T-cell (primary cell): ENCODE measurements at places on chromosomes 11 and 22. TPM values are rescaled to one million over a fixed set of nuclear protein-coding genes. Genes with fewer than 3 reads are reported as not detected.

Gene DNAJB7
- not detected for total RNA-seq

Gene SLC22A25
- not detected for total RNA-seq

Gene MPPED1
- not detected for total RNA-seq

Gene SPINDOC
- total RNA-seq: 8.1 TPM

Gene MAFF
- 49.9 TPM for total RNA-seq

Gene BATF2
- total RNA-seq: not detected

Gene RIMBP3C
- not detected for total RNA-seq

Gene SOX10
- total RNA-seq: not detected

Gene PTGDR2
- total RNA-seq: 5.7 TPM

Gene TIGD3
- 0.51 TPM for total RNA-seq

- no peaks in the 10 kb centered on the region for H3K27me3 ChIP-seq
- DNase-seq: peak; percentile 23
- peaks cover 17% of the 10 kb centered on the region for H3K36me3 ChIP-seq
- no peak overlapping the region for H3K4me3 ChIP-seq
Observed at GRCh38 chr11:64755681-64756361, 4.0 kb downstream of the PYGM start.

- no peaks in the 10 kb centered on the region for H3K36me3 ChIP-seq
- H3K27ac ChIP-seq: no peak within 1 kb of the TSS
- peaks cover 4% of the 10 kb centered on the region for H3K4me1 ChIP-seq
- H3K27me3 ChIP-seq: no peaks in the 10 kb centered on the region
- DNase-seq: no peak
Observed at GRCh38 chr22:30606455-30607299, at the start of gene TCN2. Gene TCN2, plus strand, starts transcription at chr22:30607174. Its CDS starts 158 bp downstream, at chr22:30607332.

DNA sequence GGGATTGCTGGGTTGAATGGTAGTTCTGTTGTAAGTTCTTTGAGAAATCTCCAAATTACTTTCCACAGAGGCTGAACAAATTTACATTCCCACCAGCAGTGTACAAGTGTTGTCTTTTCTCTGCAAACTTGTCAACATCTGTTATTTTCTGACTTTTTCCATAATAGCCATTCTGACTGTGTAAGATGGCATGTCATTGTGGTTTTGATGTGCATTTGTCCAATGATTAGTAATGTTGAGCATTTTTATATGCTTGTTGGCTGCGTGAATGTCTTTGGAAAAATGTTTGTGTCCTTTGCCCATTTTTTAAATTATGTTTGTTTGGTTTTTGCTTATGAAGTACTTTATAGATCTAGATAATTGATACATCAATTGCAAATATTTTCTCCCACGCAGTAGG, 1025.0 kb downstream of the JRKL start:
- DNase-seq: no peak
- no peaks in the 10 kb centered on the region for H3K36me3 ChIP-seq

GRCh38 chr11:88103337-88104206, 71.7 kb downstream of the RAB38 start:
- no peaks in the 10 kb centered on the region for H3K36me3 ChIP-seq
- H3K27ac ChIP-seq: no peak overlapping the region
- H3K27me3 ChIP-seq: no peaks in the 10 kb centered on the region
- H3K4me3 ChIP-seq: no peak overlapping the region
- peak; percentile 14 for DNase-seq
- H3K4me1 ChIP-seq: no peaks in the 10 kb centered on the region

DNA sequence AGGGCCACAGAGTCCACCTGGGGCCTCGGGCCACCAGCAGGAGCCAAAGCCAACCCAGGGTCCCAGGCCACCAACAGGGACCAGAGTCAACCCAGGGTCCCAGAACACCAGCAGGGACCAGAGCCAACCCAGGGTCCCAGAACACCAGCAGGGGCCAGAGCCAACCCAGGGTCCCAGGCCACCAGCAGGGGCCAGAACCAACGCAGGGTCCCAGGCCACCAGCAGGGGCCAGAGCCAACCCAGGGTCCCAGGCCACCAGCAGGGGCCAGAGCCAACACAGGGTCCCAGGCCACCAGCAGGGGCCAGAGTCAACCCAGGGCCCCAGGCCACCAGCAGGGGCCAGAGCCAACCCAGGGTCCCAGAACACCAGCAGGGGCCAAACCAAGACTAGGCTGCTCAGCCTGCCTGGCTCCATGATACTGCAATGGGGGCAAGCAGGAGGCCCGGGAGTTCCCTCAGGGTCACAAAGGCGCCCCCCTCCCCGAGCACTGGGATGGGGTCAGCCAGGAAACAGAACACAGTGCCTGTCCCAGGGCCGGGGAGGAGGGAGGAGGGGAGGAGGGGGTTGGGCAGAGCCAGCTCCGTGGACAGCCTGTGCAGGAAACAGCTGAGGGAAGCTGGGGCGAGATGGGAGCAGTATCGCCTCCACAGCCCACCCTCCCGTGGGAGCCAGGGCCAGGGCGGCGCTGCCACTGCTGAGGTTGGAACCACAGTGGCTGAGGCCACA, 62.0 kb upstream of the PRR5 start:
- peaks cover 17% of the 10 kb centered on the region for H3K27me3 ChIP-seq
- H3K4me1 ChIP-seq: no peaks in the 10 kb centered on the region
- no peaks in the 10 kb centered on the region for H3K36me3 ChIP-seq
- H3K27ac ChIP-seq: no peak overlapping the region
- DNase-seq: no peak

- H3K4me1 ChIP-seq: no peaks in the 10 kb centered on the region
- H3K4me3 ChIP-seq: no peak overlapping the region
- no peaks in the 10 kb centered on the region for H3K27me3 ChIP-seq
- H3K36me3 ChIP-seq: no peaks in the 10 kb centered on the region
Observed at GRCh38 chr22:48700180-48700565, 1127.5 kb downstream of the BRD1 start.

- H3K4me3 ChIP-seq: no peak overlapping the region
- no peaks in the 10 kb centered on the region for H3K4me1 ChIP-seq
- no peaks in the 10 kb centered on the region for H3K27me3 ChIP-seq
- no peak overlapping the region for H3K27ac ChIP-seq
- DNase-seq: no peak
- H3K36me3 ChIP-seq: no peaks in the 10 kb centered on the region
Observed at GRCh38 chr11:99069856-99070444, 49.2 kb downstream of the CNTN5 start.

DNA sequence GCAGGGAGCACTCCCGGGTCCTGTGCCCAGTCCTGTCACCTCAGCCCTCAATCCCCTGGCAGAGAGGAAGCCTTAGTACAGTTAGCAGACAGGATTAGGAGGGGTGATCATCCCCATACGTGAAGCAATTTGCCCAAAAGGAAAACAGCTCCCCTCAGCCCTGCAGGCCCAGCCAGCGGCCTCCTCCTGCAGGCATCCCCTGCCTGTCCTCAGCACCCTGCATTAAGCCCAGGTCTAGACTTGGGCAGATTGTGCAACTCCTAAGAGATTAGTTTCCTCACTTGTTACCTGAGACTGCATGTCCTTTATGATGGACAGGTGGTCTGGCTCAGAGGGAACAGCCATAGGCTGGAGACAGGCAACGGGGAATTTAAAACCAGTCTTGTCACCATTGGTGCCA, 95.5 kb upstream of the TMEM45B start:
- H3K27ac ChIP-seq: no peak overlapping the region
- H3K36me3 ChIP-seq: no peaks in the 10 kb centered on the region
- DNase-seq: no peak
- H3K4me1 ChIP-seq: peaks cover 3% of the 10 kb centered on the region
- no peak overlapping the region for H3K4me3 ChIP-seq
- H3K27me3 ChIP-seq: no peaks in the 10 kb centered on the region

GRCh38 chr11:76257074-76257719, 50.9 kb upstream of the WNT11 start:
- H3K27me3 ChIP-seq: no peaks in the 10 kb centered on the region
- H3K4me3 ChIP-seq: no peak overlapping the region
- H3K4me1 ChIP-seq: no peaks in the 10 kb centered on the region
- no peaks in the 10 kb centered on the region for H3K36me3 ChIP-seq
- no peak for DNase-seq

- no peak overlapping the region for H3K27ac ChIP-seq
- no peaks in the 10 kb centered on the region for H3K36me3 ChIP-seq
- DNase-seq: no peak
- H3K4me3 ChIP-seq: no peak overlapping the region
- no peaks in the 10 kb centered on the region for H3K27me3 ChIP-seq
- H3K4me1 ChIP-seq: no peaks in the 10 kb centered on the region
Observed at GRCh38 chr11:91790346-91791170, 434.1 kb upstream of the FAT3 start.

- no peak overlapping the region for H3K4me3 ChIP-seq
- no peaks in the 10 kb centered on the region for H3K36me3 ChIP-seq
- H3K27ac ChIP-seq: no peak overlapping the region
- DNase-seq: no peak
- no peaks in the 10 kb centered on the region for H3K4me1 ChIP-seq
Observed at GRCh38 chr11:72932132-72932570, 117.9 kb downstream of the ATG16L2 start.

GRCh38 chr11:26862801-26863200, 131.1 kb upstream of the FIBIN start:
- no peak overlapping the region for H3K4me3 ChIP-seq
- no peak for DNase-seq
- no peaks in the 10 kb centered on the region for H3K27me3 ChIP-seq

DNA sequence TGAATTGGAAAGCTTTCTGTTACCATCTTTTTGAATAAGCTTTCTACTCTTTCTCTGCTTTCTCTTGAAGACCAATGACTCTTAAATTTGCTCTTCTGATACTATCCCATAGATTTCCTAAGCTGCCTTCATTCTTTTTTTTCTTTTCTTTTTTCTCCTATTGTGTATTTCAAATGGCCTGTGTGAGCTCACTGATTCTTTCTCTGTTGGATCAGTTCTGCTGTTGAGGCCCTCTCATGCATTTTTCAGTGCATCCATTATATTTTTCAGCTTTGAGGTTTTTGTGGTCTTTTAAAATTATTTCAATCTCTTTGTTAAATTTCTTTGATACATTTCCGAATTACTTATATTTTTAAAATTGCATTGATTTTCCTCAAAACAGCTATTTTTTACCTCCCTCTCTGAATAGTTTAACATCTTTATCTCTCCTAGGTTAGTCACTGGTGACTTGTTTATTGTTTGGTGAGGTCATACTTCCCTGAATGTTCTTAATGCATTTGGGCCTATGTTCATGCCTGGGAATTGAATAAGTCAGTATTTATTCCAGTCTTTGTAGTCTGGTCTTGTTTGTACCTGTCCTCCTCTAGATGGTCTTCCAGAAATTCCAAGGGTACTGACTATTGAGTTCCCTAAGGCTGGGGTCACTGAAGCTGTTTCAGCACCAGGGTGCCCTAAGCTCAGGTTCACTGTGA, 110.6 kb upstream of the SERPIND1 start:
- no peaks in the 10 kb centered on the region for H3K36me3 ChIP-seq
- no peaks in the 10 kb centered on the region for H3K4me1 ChIP-seq
- no peaks in the 10 kb centered on the region for H3K27me3 ChIP-seq
- no peak overlapping the region for H3K27ac ChIP-seq
- no peak for DNase-seq
- H3K4me3 ChIP-seq: no peak overlapping the region

DNA sequence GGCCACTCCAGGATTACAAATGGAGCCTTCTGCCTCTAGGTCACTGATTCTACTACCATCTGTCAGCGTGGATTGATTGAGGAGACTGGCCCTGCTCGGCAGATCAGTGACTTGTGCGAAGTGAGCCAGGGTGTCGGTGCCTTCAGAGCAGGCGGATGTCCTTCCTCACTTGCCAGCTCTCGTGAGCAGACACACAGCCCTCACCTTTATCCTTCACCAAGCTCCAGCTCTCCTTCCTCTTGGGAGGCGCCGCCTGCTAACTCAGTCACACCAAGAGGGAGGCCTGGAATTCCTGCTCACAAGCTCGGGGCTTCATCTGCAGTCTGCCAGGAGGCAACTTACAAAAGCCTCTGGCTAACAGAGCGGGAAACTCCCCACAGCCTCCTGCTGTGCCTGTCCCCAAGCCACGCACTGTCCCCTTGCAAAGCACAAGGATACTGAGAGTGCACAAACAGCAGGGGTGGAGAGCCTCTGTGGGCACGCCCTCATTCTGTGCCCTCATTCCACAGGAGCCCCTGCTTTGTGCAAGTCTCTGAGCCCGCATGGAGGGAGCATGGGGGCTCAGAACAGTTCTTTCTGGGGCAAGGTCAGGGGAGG, 3.5 kb upstream of the TCF20 start:
- peaks cover 8% of the 10 kb centered on the region for H3K4me1 ChIP-seq
- H3K27me3 ChIP-seq: no peaks in the 10 kb centered on the region
- H3K4me3 ChIP-seq: no peak overlapping the region
- no peaks in the 10 kb centered on the region for H3K36me3 ChIP-seq
- no peak overlapping the region for H3K27ac ChIP-seq

- H3K36me3 ChIP-seq: no peaks in the 10 kb centered on the region
- no peak overlapping the region for H3K27ac ChIP-seq
- no peak overlapping the region for H3K4me3 ChIP-seq
- H3K4me1 ChIP-seq: no peaks in the 10 kb centered on the region
- DNase-seq: no peak
- H3K27me3 ChIP-seq: no peaks in the 10 kb centered on the region
Observed at GRCh38 chr11:48242501-48242900, 2.4 kb upstream of the OR4X2 start.
